ENCODE measurements at places on chromosomes 1 and 21.

DNA sequence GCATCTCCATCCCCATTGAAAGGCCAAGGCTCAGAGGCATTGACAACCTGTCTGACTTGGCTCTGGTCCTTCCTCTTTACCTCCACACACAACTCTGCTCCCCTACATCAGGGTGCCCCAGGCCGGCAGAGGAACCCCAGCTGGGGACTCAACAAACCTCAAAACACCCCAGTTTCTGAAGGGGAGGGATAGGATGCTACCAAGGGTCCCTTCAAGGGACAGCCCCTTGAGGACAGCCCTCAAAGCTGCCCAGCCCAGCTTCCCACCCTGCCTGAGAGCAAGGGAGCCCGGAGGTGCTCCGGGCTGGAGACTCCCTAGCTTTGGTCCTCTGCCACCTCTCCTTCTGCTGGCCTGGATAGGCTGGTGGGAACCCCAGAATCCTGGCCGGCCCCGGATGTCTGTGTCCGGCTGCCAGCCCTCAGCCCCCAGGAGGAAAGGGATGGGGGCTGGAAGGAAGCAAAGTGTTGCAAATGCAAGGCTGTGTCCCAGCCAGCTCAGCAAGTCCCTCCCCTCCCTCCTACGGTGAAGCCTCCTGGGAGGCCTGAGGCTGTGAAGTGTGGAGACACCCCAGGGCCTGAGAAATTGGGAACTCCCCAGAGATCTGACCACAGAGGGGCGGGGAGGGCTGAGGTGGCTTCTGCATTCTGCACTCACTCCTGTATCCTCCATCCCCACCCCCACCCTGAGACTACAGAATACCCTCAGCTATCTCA lies 1.1 kb upstream of the MARCKSL1 start:
- DNase-seq = no peak

- DNase-seq = no peak
These were observed 23.9 kb upstream of the KNCN start for GRCh38 chr1:46575300-46575699.

GRCh38 chr1:246279402-246279801 lies 227.7 kb downstream of the SMYD3 start:
- no peak for DNase-seq

DNA sequence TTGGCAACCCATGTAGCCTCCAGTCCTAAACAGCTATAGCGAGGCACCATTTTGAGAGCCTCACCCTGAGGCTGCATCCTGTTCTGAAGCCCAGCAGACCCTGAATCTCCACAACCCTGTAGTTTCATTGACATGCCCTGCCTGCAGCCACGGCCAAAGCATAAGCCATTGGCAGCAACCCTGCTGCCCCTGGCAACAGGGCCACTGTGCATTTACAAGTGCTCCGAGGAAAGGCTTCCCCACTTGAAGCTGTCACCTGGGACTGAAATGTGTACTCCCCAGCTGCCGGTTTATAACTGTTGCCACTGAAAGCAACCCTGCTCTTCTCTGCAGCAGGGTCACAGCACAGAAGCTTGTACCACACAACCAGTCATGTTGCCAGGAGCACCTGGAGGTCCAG lies 124.2 kb upstream of the OLFM3 start:
- no peak for DNase-seq

- no peak for DNase-seq
These were observed 877.8 kb upstream of the ADGRL2 start for GRCh38 chr1:80922906-80923305.
